CD4-positive, alpha-beta T cell treated with Interleukin-10 for 1 hour (primary cell): ENCODE measurements at places on chromosomes 12 and 14.

- no peak for DNase-seq
These were observed 239.2 kb downstream of the ADGRD1 start for GRCh38 chr12:131192951-131193350.

GRCh38 chr14:51511265-51511664, 140.4 kb upstream of the FRMD6 start:
- DNase-seq: no peak

DNA sequence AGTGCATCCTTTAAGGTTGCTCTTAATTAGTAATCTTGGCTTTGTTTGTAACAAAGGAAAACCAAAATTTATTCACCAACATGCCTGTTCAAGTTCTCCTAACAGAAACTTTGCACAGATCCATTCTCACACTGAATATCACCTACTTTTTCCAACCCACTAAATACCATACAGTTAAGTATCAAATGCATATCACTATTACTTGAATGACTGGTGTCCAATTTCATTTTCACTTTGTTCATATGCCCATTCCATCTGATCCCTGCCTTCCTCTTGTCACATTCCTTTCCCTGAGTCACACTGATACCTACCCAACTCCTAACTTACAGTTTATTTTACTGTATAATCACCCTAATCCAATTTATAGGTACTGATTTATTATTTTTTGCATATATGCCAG, 286.4 kb downstream of the NELL2 start:
- no peak for DNase-seq

DNA sequence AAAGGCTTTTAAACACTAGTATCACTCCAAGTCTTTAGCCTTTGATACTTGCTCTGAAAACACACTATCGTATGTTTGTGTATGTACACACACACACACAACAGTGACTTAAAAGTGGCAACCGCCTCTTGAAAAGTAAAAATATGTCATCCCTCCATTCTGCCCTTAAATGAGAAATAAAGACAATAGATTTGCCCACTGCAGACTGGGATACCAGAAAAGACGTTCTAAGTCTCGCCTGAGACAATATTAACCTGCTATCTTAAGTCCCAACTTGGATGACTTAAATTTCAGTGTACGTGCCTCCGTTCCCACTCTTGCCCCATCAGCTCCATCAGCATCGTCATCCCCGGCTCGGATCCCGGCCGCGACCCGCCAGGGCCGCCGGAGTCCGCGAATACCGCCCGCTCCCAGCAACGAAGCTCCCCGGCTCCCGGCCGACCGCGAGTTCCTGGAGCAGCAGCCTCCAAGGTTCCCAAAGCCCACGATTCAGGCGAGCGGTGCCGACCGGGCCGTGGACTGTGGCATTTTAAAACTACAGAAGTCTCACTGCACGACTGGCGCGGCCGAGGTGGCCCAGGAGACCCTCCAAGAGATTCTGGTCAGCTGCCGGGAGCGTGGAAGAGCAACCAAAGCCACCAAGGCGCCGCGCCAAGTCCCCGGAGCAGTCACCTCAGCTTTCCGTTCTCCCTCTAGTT, 2.8 kb upstream of the ARID2 start:
- no peak for DNase-seq

DNA sequence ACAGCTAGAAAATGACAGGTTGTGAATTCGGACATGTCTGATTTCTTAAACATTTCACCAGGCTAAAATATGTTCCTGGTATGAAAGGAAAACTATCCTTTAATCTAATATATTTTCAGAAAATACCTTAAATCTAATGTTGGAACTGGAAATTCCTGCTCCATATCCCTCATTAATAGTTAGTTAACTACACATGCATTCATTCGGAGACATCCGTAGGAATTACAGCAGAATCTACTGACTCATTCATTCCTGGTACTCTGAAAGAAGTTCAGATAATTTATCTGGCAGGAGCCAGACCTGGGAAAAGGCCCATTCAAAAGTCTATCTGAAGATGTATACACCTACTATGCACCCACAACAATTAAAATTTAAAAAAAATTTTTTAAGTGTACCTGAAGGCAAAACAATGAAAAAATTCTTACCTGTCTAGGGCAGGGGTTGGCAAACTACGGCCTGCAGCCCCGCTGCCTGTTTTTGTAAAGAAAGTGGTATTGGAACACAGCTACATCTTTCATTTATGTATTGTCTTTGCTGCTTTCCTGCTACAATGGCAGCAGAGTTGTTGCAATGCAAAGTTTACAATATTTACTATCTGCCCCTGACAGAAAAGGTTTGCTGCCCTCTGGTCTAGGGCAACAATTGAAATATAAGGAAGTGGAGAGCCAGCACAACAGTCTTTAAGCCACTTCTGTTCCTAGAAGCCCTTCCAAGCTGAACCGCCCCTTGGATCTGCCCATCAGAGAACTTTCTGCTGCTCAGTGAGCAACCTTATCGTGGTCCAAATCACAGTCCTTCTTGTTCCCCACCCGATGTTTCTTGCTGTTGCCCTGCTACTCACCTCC, 17.9 kb upstream of the NFYB start:
- DNase-seq: no peak

DNA sequence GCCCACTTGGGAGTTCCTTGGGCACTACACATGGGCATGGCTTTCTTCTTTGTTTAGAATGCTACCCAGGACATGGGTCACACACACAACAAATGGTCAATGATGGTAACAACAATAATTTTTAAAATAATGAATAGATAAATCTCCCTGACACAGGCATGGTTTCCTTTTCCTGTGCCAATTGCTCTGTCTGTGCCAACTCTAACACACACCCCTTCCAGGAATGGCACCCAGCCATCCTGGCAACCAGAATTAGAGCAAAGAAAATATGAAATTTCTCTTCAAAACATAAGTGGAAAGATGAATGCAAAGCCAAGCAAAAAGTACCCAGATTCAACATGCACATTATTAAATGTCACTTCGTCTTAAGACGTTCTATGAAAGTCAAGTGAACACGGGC, 104.9 kb upstream of the SOX5 start:
- DNase-seq: no peak

GRCh38 chr12:128827724-128828123, 4.0 kb upstream of the SLC15A4 start:
- DNase-seq: no peak

GRCh38 chr12:25382311-25383106, 131.8 kb upstream of the KRAS start:
- DNase-seq: peak; percentile 44

GRCh38 chr14:55481769-55482168, 41.4 kb upstream of the TBPL2 start:
- DNase-seq: no peak

GRCh38 chr14:96953087-96953874, 156.1 kb downstream of the VRK1 start:
- DNase-seq: no peak

DNA sequence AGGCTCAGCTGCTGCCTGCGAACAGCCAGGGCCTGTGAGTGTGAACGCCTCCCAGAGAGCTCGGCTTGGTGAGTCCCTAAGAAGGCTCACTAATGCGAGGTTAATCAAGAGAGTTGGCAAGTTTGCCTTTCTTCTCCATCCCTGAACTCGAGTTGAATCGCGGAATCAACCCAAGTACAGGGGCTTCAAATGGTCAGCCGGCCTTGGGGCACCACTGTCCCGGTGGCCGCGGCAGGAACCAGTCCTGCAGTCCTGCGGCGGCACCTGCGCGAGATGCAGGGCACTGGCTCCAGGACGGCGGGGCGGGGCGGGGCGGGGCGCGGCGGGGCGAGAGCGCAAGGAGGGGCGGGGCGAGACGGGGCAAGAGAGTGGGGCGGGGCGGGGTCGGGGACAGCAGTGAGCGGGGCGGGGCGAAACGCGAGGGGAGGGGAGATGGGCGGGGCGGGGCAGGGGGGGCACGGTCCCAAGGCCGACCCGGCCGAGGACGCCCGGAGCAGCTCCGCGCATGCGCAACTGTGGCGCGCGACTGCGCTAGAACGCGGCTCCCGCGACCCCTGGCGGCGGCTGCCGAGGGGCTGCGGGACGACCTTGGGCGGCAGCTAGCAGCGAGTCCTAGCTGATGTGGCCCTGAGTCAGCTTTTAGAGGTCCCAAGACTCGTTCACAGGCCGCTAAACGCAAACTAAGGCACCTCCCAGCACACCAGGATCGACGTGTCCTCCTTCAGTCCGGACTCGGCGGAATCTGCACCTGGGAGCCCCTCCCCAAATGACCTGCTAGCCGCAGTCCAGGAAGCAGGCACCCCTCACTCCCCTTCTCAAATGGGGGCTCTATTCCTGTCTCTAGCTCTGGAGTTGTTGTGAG, 58.0 kb downstream of the TTC7B start:
- DNase-seq: peak; percentile 95

GRCh38 chr12:108495054-108495453, 20.0 kb upstream of the FICD start:
- peak; percentile 36 for DNase-seq

GRCh38 chr14:31466554-31466953, 9.2 kb upstream of the DTD2 start:
- DNase-seq: no peak

- DNase-seq: no peak
These were observed 14.9 kb upstream of the HEATR5A start for GRCh38 chr14:31435276-31435675.

- no peak for DNase-seq
These were observed 56.3 kb downstream of the SIX6 start for GRCh38 chr14:60565211-60565610.

- DNase-seq: no peak
These were observed 77.6 kb downstream of the SCAF11 start for GRCh38 chr12:45912774-45913173.

DNA sequence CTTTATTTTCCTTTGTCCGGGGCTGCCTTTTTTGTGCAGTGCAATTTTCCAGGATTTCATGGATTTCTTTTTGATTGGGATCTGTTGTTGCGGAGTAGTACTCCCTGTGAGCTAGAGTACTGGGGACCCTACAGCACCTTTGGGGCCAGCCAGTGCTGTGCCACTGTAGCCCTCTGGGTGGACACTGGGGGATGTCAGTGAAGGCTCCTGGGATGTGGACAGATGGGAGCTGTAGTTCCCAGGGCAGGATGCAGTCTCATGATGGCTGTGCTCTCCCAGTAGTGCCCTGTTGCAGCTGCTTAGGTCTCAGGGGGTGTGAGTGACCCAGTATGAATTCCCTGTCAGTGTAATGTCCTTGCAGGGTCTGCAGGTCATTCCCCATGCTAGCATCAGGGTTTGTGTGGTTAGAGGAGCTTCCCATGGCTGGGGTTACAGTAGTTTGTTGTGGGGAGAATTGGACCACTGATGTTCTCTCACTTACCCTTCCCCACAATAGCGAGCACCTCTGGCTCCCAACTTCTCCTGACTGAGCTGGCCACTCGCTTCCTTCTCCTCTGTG, 72.2 kb downstream of the BRMS1L start:
- DNase-seq: no peak

DNA sequence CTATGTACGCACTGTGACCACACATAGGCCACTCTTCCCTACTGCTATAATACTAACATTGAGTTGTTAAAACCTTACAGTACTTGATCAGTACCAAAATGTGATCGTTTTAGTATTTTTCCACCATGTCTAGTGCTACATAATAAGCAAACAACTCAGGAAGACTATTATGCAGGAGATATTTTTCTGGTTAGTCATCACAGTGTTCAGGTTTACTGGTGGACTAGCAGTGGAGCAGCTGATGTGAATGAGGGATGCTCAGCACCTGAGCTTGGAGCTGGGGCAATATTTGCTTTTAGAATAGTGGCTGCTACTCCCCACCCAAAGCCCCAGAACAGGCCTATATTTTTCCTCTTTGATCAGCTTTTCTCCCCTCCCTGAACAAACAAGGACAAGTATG, 513.1 kb downstream of the KCNH5 start:
- no peak for DNase-seq

- DNase-seq: peak; percentile 51
These were observed 6.7 kb downstream of the CDKN1B start for GRCh38 chr12:12723681-12724420.
